ENCODE measurements at places on chromosomes 2 and 18. TPM values are rescaled to one million over a fixed set of nuclear protein-coding genes. Genes with fewer than 3 reads are reported as not detected.
A peak's percentile ranks its signal among the peaks of the same experiment; 100 is the strongest.

GRCh38 chr2:48829036-48829435 lies 73.5 kb upstream of the LHCGR start:
- H3K27me3 ChIP-seq = no peaks in the 10 kb centered on the region
- no peak overlapping the region for H3K27ac ChIP-seq
- H3K36me3 ChIP-seq = no peaks in the 10 kb centered on the region
- no peak for DNase-seq
- no peak overlapping the region for H3K4me3 ChIP-seq

The MOCOS gene
- total RNA-seq = 22.8 TPM

GRCh38 chr18:60698901-60699300 lies 326.3 kb upstream of the MC4R start:
- no peaks in the 10 kb centered on the region for H3K27me3 ChIP-seq
- H3K36me3 ChIP-seq = no peaks in the 10 kb centered on the region
- H3K4me1 ChIP-seq = no peaks in the 10 kb centered on the region
- H3K4me3 ChIP-seq = no peak overlapping the region
- no peak for DNase-seq

- H3K27ac ChIP-seq = peak overlapping the region; percentile 24
- H3K27me3 ChIP-seq = no peaks in the 10 kb centered on the region
- peaks cover 14% of the 10 kb centered on the region for H3K4me1 ChIP-seq
- peak; percentile 60 for DNase-seq
Observed at GRCh38 chr18:58140387-58141325, 96.6 kb downstream of the NEDD4L start.

The ALPG gene
- not detected for total RNA-seq

DNA sequence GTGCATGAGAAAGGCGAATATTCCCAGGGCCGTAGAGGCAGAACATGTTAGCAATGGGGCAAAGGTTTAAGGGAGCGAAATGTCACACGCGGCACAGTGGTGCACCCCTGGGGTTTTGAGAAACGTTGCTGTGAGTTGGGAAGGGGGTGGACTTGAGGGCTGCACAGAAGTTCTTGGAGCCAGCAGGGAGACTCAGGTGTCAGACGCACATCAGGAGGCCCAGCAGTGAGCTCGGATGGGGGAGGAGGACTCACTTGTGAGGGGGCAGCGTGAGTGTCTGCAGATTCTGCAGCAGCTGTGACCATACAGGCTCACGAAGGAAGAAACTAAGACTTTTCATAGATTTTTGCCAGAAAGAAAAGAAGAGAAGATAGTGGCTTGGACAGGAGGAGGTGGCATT lies 218.2 kb downstream of the SNTG2 start:
- no peaks in the 10 kb centered on the region for H3K4me1 ChIP-seq
- no peak for DNase-seq
- no peak overlapping the region for H3K4me3 ChIP-seq
- no peaks in the 10 kb centered on the region for H3K27me3 ChIP-seq
- no peak overlapping the region for H3K27ac ChIP-seq

- peaks cover 10% of the 10 kb centered on the region for H3K4me1 ChIP-seq
- DNase-seq = no peak
- no peak overlapping the region for H3K4me3 ChIP-seq
- no peaks in the 10 kb centered on the region for H3K27me3 ChIP-seq
- no peaks in the 10 kb centered on the region for H3K36me3 ChIP-seq
- H3K27ac ChIP-seq = no peak overlapping the region
Observed at GRCh38 chr18:35610724-35611123, 29.2 kb downstream of the GALNT1 start.

- peaks cover 24% of the 10 kb centered on the region for H3K4me1 ChIP-seq
- DNase-seq = no peak
- H3K27ac ChIP-seq = no peak overlapping the region
- H3K4me3 ChIP-seq = no peak overlapping the region
- no peaks in the 10 kb centered on the region for H3K36me3 ChIP-seq
Observed at GRCh38 chr2:152161598-152161997, 14.0 kb downstream of the STAM2 start.

GRCh38 chr2:230644356-230644935 lies 68.2 kb upstream of the CAB39 start:
- no peaks in the 10 kb centered on the region for H3K36me3 ChIP-seq
- DNase-seq = no peak
- no peak overlapping the region for H3K27ac ChIP-seq
- no peaks in the 10 kb centered on the region for H3K27me3 ChIP-seq
- no peaks in the 10 kb centered on the region for H3K4me1 ChIP-seq
- no peak overlapping the region for H3K4me3 ChIP-seq

- H3K4me1 ChIP-seq = peaks cover 78% of the 10 kb centered on the region
- no peaks in the 10 kb centered on the region for H3K36me3 ChIP-seq
- no peak overlapping the region for H3K27ac ChIP-seq
- no peak for DNase-seq
Observed at GRCh38 chr2:227511239-227511930, 39.4 kb downstream of the AGFG1 start.

DNA sequence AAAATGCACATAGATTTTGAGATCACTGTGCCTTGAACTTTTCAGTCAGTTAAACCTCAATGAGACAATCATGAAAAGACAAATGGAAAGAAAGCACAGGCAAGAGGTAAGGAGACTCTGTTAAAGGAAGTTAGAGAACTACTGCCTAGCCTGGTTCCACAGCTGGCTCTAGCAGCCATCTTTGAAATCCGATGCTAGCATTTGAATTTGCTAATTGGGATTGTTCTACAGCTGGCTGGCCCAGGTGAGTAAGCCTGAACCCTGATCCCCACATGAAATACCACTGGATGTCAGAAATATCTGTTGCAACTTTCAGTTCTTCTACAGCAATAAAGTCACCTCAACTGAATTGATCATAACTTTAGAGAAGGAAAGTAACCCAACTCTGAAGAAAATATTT lies 315.2 kb upstream of the CHAC2 start:
- H3K27me3 ChIP-seq = no peaks in the 10 kb centered on the region
